PC-3 (cell line): ENCODE measurements at places on chromosomes 6 and 20. TPM values are rescaled to one million over a fixed set of nuclear protein-coding genes. Genes with fewer than 3 reads are reported as not detected.

GRCh38 chr20:43831481-43832065 lies 83.1 kb upstream of the TOX2 start:
- no peak for DNase-seq

- no peak for DNase-seq
Observed at GRCh38 chr20:2365091-2365490, 15.6 kb upstream of the TGM6 start.

DNA sequence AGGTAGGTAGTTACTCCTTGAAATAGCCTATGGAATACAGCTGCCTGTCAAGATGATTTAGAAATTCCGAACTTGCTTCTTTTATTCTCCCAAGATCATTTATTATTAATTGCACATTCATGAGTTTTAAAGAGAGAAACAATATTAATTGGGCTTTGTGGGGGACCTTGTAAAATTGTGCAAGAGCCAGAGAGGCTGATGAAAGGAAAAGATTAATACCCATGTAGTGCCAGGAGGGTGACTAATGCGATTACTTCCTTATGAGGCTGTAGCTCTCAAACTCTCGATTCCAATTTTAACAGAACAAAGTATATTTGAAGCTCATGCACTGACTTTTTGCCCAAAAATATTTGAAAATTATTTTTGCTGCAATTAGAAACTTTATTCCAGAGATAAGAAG lies 423.8 kb upstream of the ID4 start:
- DNase-seq: peak; percentile 76

- peak; percentile 71 for DNase-seq
Observed at GRCh38 chr6:29589423-29590048, 4.6 kb downstream of the OR2H2 start.

The CRIP3 gene
- total RNA-seq: 0.29 TPM in 2 replicates

DNA sequence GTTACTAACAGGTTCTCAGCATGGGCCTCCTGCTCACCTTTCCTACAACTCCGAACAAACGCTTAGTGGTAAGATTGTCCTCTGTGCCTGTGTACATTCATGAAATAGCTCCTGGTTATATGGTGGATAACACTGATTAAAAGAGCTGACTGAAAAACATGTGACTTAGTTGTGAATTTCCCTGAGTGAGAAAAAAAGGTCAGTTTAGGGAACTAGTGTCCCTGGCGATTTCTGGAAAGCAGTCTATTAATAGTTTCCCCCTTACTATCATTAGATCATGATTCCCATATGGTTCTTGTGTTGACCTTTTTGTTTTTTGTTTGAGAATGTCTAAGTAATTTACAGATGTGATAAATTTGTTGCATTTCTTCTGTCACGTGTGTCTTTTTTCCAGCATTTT lies 15.6 kb downstream of the SNRPC start:
- DNase-seq: no peak
